NCI-H345 (cell line): ENCODE measurements at places on chromosomes 6 and 20.

GRCh38 chr6:134352786-134353480 is 35.0 kb upstream of the SGK1 start:
- no peak for DNase-seq

- no peak for DNase-seq
Measured at GRCh38 chr6:128479991-128480390, 40.4 kb downstream of the PTPRK start.

DNA sequence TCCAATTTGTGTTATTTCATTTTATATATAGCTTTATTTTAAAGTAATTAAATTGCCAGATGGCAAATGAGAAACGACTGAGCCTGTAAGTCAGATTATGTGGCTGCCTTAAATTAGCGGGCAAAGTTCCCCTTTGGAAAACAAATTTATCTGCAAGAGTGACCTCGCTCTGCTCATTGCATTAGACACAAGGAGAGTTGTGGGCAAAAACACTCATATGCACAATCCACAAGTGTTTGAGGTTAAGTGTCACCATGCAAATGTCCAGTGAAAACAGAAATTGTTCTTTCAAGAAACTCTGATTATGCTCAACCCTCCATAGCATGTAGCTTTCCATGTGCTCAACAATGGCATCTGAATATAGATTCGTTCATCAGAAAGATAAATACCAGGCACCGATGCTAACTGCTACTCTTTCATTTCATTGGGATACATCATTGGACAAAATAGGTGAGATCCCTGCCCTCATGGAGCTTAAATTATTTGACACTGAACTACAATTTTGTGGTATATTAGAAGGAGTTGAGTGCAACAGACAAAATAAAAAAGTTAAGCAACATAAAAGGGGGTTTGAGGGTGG is 1.7 kb upstream of the NHSL1 start:
- DNase-seq: no peak

GRCh38 chr6:154594496-154595198 is 84.2 kb upstream of the CNKSR3 start:
- DNase-seq: no peak

GRCh38 chr6:17038316-17038715 is 63.5 kb upstream of the STMND1 start:
- DNase-seq: no peak
